Stomach (tissue), 19 donors: ENCODE measurements at places on chromosomes 5 and 9. TPM values are rescaled to one million over a fixed set of nuclear protein-coding genes. Genes with fewer than 3 reads are reported as not detected.

DNA sequence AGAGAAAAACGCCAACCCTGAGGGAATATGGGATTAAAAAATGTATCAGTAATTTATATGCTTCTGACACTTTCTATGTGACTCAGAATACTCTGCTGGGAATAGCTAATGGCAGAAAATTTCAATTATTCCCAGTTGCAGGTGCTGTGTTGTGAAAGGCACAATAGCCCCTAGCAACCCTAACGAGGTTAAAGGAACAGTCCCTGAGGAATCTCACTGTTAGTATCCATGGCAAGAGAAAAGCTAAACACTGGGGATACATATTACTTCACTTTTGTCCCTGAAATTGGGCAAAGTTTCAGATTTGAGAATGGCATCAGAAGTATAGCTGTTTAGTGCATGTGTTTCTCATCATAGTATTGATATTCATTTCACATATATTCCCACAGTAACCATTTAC lies 555.0 kb downstream of the RAB3C start:
- no peak for DNase-seq
- no peaks in the 10 kb centered on the region for H3K36me3 ChIP-seq
- no peaks in the 10 kb centered on the region for H3K27me3 ChIP-seq
- H3K4me1 ChIP-seq: no peaks in the 10 kb centered on the region
- no peak overlapping the region for H3K27ac ChIP-seq
- no peak overlapping the region for H3K4me3 ChIP-seq

DNA sequence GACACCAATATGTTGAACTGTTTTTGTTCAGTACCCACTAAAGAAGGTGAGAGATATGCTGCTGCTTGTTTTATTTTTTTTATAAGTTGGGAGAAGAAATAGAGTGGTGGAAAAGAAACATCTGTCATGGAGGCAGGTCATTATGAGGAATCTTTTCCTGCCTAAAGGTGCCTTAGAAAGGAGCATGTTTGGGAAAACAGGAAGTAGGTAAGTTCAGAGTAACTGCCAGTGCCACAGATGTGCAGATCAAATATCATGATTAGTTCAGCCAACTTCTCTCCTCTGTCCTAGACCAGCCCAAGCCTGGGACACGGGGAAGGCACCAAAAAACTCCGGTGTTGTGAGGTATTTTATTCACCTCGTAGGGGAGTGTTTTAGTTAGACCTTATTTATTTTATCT lies 144.2 kb downstream of the MAN2A1 start:
- H3K27ac ChIP-seq: no peak overlapping the region
- no peak overlapping the region for H3K4me3 ChIP-seq
- H3K4me1 ChIP-seq: no peaks in the 10 kb centered on the region
- H3K36me3 ChIP-seq: peaks cover 24% of the 10 kb centered on the region
- H3K27me3 ChIP-seq: no peaks in the 10 kb centered on the region

- no peak overlapping the region for H3K4me3 ChIP-seq
- peaks cover 92% of the 10 kb centered on the region for H3K36me3 ChIP-seq
- peak; percentile 95 for DNase-seq
- H3K27ac ChIP-seq: peak overlapping the region; percentile 9
Measured at GRCh38 chr9:134049236-134049635, 18.6 kb downstream of the BRD3 start.

DNA sequence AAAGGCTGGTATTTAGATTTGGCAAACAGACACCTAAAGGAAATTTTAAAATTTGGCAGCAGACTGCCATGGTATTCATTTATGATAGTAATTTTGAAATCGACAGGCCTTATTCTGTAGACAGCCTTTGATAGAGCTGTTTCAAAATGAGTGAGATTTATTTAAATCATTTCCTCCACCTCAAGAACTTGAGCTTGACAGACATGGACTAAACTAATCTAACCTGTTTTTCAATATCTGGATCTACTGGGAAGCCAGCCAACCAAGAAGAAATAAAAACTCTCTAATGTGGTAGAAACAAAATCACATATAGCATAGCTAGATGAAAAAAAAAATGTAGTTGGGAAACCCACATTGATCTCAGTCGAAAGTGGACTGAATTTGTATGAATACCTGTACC lies 56.9 kb upstream of the RASA1 start:
- H3K27ac ChIP-seq: no peak overlapping the region
- H3K4me1 ChIP-seq: no peaks in the 10 kb centered on the region
- DNase-seq: peak; percentile 81
- H3K4me3 ChIP-seq: no peak overlapping the region
- no peaks in the 10 kb centered on the region for H3K27me3 ChIP-seq
- no peaks in the 10 kb centered on the region for H3K36me3 ChIP-seq

DNA sequence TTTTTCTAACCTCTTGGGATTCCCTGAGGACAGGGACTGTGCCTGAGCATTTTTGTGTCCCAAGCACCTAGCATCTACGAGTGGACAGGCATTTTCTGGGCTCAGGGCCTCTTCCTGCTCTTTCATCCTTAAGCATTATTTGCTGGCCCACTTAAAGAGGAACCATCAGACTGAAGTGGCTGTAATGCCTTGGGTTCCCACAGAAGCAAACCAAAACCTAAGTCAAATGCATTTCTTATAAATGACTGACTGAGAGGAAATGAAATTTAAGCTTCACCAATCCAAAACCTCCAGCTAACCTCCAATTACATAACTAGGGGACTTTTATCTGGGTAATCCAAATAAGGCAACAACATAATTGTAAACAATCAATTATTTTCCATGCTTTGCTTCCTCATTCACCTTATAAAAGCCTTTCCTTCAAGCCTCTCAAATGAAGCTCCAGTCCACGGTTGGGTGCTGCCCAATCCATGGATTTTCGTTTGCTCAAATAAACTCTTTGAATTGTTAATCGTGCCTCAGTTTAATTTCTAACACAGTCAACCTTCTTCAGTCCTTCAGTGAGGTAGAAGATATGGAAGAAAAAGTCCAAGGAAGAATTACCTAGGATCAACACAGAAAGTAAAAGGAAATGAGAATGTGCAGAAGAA lies 25.3 kb upstream of the SLC31A2 start:
- H3K27ac ChIP-seq: no peak overlapping the region
- peaks cover 40% of the 10 kb centered on the region for H3K27me3 ChIP-seq
- no peaks in the 10 kb centered on the region for H3K4me1 ChIP-seq
- DNase-seq: no peak

- DNase-seq: no peak
- no peak overlapping the region for H3K4me3 ChIP-seq
- H3K4me1 ChIP-seq: peaks cover 48% of the 10 kb centered on the region
- peak overlapping the region; percentile 74 for H3K27ac ChIP-seq
- H3K36me3 ChIP-seq: peaks cover 89% of the 10 kb centered on the region
Measured at GRCh38 chr9:92616199-92616641, 53.7 kb downstream of the IPPK start.

DNA sequence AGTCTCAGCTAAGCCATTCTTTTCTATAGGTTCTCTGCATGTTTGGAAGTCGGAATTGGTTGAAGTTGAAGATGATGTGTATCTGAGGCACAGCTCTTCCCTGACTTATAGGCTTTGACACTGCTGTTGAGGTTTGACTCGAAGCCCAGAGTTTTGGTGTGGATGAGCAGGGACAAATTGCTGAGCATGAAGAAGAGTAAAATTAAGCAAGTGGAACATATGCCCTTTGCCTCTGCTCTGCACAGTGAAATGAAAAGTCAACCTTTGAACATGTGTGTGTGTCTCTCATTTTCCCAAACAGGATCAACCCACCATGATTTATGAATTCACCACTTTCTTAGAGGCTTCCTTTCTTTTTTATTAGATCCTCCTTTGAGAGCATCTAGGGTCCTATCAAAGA lies 8.5 kb downstream of the HMHB1 start:
- H3K27me3 ChIP-seq: no peaks in the 10 kb centered on the region
- H3K36me3 ChIP-seq: no peaks in the 10 kb centered on the region
- DNase-seq: no peak
- no peak overlapping the region for H3K4me3 ChIP-seq

DNA sequence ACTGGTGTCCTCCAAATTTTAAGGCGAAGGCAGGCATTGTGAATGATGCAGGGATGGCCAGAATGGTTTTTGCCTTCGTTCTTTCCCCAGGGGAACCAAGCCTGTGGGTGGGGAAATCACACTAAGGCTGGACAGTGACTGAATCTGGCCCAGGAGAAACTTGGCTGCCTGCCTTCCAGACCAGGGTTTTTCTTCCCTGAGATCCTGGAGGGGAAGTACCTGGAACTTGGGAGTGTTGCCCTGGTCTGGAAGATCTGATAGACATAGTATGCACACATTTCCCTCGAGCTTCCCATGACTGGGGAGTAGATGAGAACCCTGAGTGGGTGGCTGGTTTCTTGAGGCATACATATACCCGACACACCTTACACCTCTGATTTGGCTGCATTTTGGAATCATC lies 664 bp upstream of the IL11RA start:
- peaks cover 59% of the 10 kb centered on the region for H3K4me1 ChIP-seq
- H3K36me3 ChIP-seq: peaks cover 25% of the 10 kb centered on the region
- peak overlapping the region; percentile 44 for H3K4me3 ChIP-seq

- no peak overlapping the region for H3K4me3 ChIP-seq
- H3K27me3 ChIP-seq: no peaks in the 10 kb centered on the region
- H3K27ac ChIP-seq: peak overlapping the region; percentile 75
- H3K36me3 ChIP-seq: no peaks in the 10 kb centered on the region
- peak; percentile 92 for DNase-seq
- peaks cover 16% of the 10 kb centered on the region for H3K4me1 ChIP-seq
Measured at GRCh38 chr9:96186591-96187011, 115.4 kb downstream of the HSD17B3 start.

- H3K27ac ChIP-seq: peak overlapping the region; percentile 36
- H3K4me3 ChIP-seq: peak overlapping the region; percentile 53
- peak; percentile 42 for DNase-seq
Measured at GRCh38 chr5:83474161-83474796, 2.7 kb downstream of the VCAN start.

GRCh38 chr5:94366811-94367210 lies 251.6 kb downstream of the KIAA0825 start:
- no peaks in the 10 kb centered on the region for H3K36me3 ChIP-seq
- no peak overlapping the region for H3K27ac ChIP-seq
- H3K27me3 ChIP-seq: no peaks in the 10 kb centered on the region
- peaks cover 44% of the 10 kb centered on the region for H3K4me1 ChIP-seq
- DNase-seq: no peak
- H3K4me3 ChIP-seq: no peak overlapping the region

Gene LCN2
- total RNA-seq: 383 TPM

Gene HMCN2
- total RNA-seq: 9.9 TPM

Gene TMC1
- total RNA-seq: not detected

Gene PITX1
- 42.6 TPM for total RNA-seq

Gene SLC45A2
- not detected for total RNA-seq

Gene GFI1B
- total RNA-seq: not detected

Gene C9
- not detected for total RNA-seq
